Stimulated activated CD8-positive, alpha-beta memory T cell treated with anti-CD3 and anti-CD28 coated beads, Interleukin-12 subunit alpha, Interleukin-12 subunit beta, amount 100 ng/mL, for 4 hours (primary cell): ENCODE measurements at places on chromosomes 2 and 18.

GRCh38 chr2:88165332-88166003 is 4.7 kb upstream of the THNSL2 start:
- no peak for DNase-seq

DNA sequence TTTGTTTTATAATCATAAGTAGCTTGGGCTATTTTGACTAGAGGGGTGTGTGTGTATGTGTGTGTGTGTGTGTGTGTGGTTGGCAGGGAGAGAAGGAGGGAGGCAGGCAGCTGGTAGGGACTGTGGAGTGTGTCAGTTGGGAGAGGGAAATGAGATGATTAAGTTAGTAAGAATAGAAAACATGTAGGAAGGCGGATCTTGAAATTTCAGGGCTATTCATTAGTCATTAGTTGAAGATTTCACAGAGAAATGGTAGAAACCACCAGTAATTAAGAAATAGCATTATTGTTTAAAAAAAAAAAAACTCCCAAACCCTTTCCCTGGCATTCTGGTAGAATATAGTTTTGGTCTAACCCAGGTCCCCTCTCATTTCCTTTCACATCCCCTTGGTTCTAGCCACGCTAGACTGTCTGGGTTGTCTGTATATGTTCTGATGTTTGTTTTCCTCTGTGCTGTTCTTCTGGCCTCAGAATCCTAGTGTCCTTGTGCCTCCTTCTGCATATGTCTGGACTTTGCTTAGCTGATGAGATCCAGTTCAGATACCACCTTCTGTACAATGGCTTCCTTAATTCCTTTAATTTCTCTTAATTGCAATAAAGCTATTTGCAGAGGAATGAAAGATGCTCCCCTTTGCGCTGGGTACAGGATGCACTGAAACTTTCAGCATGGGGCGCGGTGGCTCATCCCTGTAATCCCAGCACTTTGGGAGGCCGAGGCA is 161.6 kb downstream of the NEDD4L start:
- no peak for DNase-seq

GRCh38 chr18:54772056-54772455 is 56.2 kb upstream of the RAB27B start:
- no peak for DNase-seq

DNA sequence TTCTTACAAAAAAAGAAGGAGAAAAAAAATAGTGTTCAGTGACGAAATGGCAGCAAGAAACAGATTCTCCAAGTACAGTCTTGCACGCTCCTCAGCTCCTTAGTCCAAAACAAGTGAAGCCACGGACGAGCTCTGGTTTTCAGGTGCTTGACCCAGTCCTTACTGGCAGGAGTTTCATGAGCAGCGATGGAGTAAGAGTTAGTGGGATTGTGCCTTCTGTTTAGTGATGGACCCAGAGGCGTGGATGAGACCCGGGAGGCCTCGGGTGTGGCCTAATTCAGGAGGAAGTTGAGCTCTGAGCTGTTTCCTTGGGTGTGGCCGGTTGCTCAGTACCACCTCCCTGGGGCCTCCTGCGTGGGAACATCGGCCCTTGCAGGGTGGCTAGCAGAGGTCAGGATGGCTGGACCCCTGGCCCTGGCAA is 52.0 kb downstream of the KIF5C start:
- DNase-seq, result no peak

DNA sequence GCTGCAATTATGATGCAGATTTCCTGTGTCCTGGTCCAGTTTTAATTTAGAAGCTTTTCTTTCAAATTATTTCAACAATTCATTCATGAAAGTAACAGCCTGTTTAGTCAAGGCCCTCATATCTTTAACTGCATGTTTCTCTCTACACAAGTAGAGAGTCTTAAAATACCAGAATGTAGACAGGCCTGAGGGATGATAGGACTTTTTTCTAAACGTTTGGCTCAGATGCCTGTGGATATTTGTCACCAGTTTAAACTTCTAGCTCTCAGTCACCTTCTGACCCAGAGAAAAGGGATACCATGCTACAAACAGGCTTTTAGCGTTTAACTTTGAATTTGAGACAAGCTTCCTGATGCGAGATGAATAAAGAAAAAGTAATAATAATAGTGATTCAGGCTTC is 15.7 kb downstream of the COL5A2 start:
- DNase-seq, result no peak
